ENCODE measurements at places on chromosomes 4 and X.

GRCh38 chrX:8684201-8684965 lies 47.6 kb downstream of the ANOS1 start:
- no peak for DNase-seq

DNA sequence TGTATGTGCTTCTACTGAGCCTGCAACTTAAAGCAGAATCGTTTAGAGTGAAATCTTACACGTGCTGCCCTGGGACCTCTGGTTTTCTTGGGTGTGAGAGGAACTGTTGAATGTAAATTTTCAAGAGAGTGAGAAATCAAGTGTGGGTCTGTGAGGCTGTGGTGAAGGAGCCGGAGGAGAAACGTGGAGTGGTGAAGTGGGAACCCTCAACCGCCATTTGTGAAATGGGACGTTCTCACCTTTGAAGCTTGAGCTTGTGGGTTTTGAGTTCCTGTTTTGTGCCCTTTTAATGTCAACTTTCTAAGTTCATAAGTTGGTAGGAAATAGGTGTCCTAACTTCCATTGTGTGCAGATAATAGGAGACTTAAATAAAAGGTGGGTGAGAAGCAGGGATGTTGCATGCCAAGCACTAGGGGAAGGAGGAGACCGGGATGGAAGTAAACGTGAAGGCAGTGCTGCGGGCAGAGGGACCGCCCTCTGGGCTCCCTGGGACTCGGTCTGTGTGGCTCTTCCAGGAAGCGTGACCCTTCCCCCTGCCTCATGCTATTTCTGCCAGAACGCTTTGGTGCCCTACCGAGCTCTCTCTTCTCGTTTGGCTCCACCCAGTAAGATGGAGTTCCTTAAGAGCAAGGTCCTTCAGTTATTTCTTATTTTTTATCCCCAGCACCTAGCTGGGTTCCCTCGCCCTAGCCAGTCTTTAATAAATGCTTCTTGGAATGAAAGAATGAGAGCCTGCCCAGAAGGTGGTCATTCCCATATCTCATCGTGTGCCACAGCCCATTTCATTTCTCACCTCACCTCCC lies 56.0 kb downstream of the TMEM131L start:
- no peak for DNase-seq

GRCh38 chrX:16845686-16846085 lies 24.5 kb downstream of the RBBP7 start:
- DNase-seq = no peak

- DNase-seq = no peak
Measured at GRCh38 chr4:138953961-138954371, 61.6 kb upstream of the NOCT start.

DNA sequence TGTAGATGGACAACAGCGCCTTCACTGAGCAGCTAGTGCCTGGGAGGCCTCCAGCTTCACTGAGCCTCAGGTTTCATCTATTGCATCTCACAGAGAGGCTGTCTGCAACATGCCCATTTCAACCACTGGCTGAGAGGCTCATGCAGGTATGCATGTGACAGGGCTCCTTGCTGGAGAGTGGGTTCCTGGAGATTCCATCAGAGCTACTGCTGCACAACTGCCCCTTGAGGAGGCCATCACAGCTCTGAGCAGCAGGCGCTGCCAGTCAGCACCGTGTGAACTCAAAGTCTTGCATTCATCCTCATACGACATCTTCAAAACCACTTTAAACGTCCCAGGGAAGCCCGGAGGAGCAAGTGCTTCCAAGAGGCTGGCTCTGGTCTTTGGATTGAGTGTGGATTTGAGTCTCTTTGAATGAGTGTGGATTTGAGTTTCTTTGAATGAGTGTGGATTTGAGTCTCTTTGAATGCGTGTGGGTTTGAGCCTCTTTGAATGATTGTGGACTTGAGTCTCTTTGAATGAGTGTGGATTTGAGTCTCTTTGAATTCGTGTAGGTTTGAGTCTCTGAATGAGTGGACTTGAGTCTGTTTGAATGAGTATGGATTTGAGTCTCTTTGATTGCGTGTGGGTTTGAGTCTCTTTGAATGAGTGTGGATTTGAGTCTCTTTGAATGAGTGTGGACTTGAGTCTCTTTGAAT lies 8.7 kb downstream of the P2RY8 start:
- no peak for DNase-seq

Measured in NCI-H460 (cell line).